ENCODE measurements at places on chromosomes 12 and 14. TPM values are rescaled to one million over a fixed set of nuclear protein-coding genes. Genes with fewer than 3 reads are reported as not detected.

Gene KRT84
- total RNA-seq: not detected

Gene NELL2
- not detected for total RNA-seq

Gene SCN8A
- 0.26 TPM for total RNA-seq

Gene PCED1B
- 0.66 TPM for total RNA-seq

Gene TAS2R9
- 0.19 TPM for total RNA-seq

Gene EML5
- total RNA-seq: under 0.01 TPM

Gene SCNN1A
- total RNA-seq: not detected

Gene STXBP6
- not detected for total RNA-seq

Gene CIDEB
- 1.1 TPM for total RNA-seq

Gene CCDC91
- 29.1 TPM for total RNA-seq

Gene GALNT4
- 15.7 TPM for total RNA-seq

Gene RFLNA
- 1.3 TPM for total RNA-seq

Gene ACOT4
- 0.53 TPM for total RNA-seq

Gene NYNRIN
- total RNA-seq: 6.5 TPM

Gene MTERF2
- total RNA-seq: 5.4 TPM

Gene ZBTB39
- total RNA-seq: 2.9 TPM

Gene KCNJ8
- 1.2 TPM for total RNA-seq

Gene PIWIL1
- not detected for total RNA-seq

Gene SUDS3
- 29.9 TPM for total RNA-seq

Gene RD3L
- not detected for total RNA-seq

Gene GARIN6
- not detected for total RNA-seq

Gene SYT10
- total RNA-seq: not detected

Gene NPFF
- total RNA-seq: not detected

Gene CAPZA3
- total RNA-seq: not detected

Gene NUBPL
- 11.1 TPM for total RNA-seq

Gene ARMH4
- total RNA-seq: 6.4 TPM

Gene TAS2R14
- total RNA-seq: 1.7 TPM

Gene FIGNL2
- under 0.01 TPM for total RNA-seq

Gene DPY19L2
- 2.0 TPM for total RNA-seq

Gene RPL41
- total RNA-seq: 3,955 TPM

Gene KRT73
- total RNA-seq: not detected
